Activated T-helper 1 cell treated with anti-CD3 and anti-CD28 coated beads, Interleukin-2, amount 50 U/mL, for 16 hours (primary cell): ENCODE measurements at places on chromosomes 1 and 21.

GRCh38 chr21:25708467-25709065 lies 26.1 kb downstream of the ATP5PF start:
- DNase-seq: peak; percentile 21

GRCh38 chr1:228471762-228472398 lies 15.3 kb upstream of the RNF187 start:
- no peak for DNase-seq

GRCh38 chr1:216721863-216722262 lies 1.4 kb downstream of the ESRRG start:
- DNase-seq: no peak

DNA sequence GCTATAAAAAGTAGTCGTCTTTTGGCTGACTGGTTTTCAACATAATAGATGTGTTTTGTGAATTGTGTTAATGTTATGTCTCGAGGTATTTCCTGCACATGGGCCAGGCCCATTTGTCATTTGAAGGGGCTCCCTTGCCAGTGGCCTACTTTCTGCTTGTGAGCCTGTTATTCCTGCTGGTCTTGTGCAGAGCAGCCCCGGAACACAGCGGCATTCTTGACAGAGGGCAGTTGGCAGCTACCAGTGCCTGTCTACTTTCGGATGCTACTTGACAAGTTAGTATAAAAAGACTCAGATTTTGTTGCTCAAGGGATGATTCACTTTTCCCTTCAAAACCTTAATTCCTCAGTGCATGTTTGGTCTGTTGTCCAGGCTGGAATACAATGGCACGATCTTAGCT lies 28.5 kb downstream of the PGM1 start:
- no peak for DNase-seq

DNA sequence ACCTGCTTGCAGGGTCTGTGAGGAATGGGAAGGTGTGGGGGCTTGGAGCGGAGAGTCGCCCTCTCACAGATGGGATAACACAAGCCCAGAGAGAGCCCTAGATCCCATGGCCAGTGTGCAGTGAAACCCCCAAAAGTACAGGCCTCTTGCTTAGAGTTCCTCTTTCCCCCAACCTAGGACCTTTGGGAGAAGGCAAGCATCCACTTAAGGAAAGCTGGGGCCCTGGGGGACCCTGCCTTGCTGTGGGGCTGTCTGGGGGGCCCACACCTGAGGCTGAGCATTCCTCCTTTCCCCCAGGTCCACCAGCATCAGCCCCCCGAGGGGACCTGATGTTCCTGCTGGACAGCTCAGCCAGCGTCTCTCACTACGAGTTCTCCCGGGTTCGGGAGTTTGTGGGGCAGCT lies 1.1 kb downstream of the VWA1 start:
- no peak for DNase-seq

DNA sequence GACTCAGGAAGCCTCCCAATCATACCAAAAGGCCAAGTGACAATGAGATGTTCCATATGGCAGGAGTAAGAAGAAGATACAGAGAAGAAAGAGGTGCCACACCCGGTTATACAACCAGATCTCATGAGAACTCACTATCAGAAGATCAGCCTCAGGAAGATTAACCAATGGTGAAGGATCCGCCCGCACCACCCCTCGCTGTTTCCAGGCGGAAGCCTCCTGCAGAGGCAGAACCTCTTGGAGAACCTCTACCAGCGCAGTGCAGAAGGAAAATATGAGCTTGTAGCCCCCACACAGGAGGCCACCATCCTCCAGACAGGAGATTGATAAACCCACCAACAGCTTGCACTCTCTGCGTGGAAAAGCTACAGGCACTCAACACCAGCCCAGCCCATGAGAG lies 245.1 kb downstream of the POTED start:
- no peak for DNase-seq
